ENCODE measurements at places on chromosomes 2 and 18.

GRCh38 chr2:120441744-120442471, 96.0 kb downstream of the INHBB start:
- DNase-seq, result no peak

DNA sequence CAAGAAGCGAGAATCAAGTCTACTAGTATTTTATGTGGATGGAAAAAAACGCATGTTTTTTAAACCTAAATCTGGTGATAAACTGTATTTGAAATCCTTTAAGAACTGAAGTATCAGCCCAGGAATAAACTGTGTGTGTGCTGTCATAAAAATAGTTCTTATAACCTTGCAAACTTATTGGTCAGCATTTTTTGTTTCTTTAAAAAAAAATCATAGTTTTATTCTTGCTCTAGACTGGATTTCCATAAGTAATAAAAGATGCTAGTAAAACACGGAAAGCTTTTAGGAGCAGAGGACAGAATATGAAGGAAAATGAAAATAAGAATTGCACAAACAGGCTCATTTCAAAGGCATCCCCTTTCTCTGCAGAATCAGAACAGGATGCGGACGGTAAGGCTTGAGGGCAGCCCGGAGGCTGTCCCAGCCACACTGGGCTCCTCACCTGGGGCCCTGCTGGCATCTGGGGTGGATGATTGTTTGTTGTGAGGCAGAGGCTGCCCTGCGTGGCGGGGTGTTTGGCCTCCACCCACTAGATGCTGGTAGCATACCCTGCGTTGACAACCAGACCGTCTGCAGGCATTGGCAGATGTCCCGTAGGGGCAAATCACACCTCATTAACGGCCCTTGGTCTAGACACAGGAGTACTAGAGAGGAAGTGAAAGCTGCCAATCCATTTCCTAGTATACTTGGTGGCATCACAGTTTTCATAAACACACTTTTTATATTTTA, 52.5 kb downstream of the MBP start:
- no peak for DNase-seq

GRCh38 chr2:100145893-100146656, 3.7 kb upstream of the AFF3 start:
- DNase-seq, result no peak

GRCh38 chr18:22026889-22027288, 142.5 kb upstream of the GATA6 start:
- DNase-seq, result no peak

GRCh38 chr2:127637725-127638252, 8.2 kb upstream of the GPR17 start:
- DNase-seq, result peak; percentile 93

DNA sequence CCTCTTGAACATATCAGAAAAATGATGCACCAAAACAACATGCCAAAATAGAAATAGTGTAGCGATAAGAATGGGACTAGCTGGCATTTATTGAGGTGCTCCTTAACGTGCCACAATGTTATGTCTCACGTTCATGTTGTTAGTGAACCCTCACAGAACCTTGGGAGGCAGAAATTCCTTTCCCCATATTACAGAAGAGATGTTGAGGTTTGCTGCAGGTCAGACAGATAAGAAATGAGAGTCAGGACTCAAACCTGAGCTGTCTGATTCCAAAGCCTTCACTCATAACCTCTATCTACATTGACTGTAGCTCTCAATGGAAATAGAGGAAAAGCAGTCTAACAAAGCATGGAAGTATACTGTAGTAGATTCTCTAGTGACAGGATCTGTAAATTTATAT, 163.3 kb upstream of the STK17B start:
- DNase-seq, result no peak

DNA sequence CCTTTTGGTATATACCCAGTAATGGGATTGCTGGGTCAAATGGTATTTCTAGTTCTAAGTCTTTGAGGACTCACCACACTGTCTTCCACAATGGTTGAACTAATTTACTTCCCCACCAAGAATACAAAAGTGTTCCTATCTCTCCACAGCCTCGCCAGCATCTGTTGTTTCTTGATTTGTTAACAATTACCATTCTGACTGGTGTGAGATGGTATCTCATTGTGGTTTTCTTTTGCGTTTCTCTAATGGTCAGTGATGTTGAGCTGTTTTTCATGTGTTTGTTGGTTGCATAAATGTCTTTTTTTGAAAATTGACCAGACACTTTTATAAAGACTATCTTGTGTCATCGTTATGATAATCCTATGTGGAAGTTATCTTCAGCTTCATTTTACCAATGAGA, 16.0 kb upstream of the ATP8B1 start:
- DNase-seq, result no peak

- no peak for DNase-seq
These were observed 1.1 kb downstream of the NAT8 start for GRCh38 chr2:73640946-73641766.

GRCh38 chr2:67289921-67290371, 107.2 kb upstream of the ETAA1 start:
- no peak for DNase-seq

DNA sequence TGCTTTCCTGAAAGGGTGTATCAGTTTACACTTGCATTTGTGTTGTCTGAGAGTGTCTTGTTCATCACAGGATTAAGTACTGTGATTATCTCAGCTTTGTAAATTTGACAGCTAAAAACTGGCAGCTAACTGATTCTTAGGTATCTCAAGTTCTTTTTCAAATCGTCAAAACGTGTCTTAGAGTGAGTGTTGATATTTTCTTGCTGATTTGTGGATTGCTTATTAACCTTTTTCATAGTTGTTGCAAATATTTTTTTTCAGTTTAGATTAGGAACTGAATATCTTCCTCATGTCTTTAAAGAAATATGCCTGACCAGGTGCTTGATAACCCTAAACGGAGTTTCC, 41.9 kb downstream of the LRRFIP1 start:
- no peak for DNase-seq

GRCh38 chr2:141611-142010, 95.3 kb upstream of the FAM110C start:
- no peak for DNase-seq

DNA sequence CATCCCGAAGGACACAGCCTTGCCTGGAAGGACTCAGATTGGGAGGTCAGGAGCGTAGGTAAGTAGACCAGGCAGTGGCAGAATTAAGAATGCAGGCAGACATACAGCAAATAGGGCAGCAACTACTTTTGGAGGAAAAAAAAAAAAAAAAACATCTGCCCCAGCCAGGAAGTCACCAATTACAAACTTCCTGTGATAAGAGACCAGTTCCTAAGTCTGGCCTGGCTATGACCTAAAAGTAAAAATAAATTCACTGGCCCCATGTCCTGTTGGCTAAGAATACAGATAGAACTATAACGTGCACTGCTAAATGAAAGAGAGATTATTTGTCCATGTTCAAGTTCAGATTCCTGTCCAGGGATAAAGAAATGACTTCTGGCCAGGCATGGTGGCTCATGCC, 45.2 kb upstream of the NOSTRIN start:
- no peak for DNase-seq

- DNase-seq, result no peak
These were observed 28.8 kb downstream of the TUBB6 start for GRCh38 chr18:12336887-12337286.

GRCh38 chr2:40823478-40823877, 371.6 kb upstream of the SLC8A1 start:
- DNase-seq, result no peak

DNA sequence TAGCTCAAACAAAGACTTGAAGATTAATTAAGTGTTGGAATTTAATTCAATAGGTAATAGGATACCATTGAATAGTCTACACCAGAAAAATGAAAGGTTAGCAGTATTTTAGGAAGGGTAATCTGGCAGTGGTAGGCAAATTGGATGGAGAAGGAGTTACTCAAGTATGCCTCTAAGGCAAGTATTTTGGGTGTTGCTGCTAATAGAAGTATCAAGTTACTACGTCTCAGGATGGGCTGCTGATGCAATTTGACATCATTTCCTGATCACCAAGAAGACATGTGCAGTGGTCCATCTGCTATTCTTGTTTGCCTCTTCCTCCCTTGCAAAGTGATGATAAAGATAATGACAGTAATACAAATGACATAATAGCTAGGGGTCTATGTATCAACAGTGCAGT, 485.3 kb downstream of the TGIF1 start:
- DNase-seq, result no peak

DNA sequence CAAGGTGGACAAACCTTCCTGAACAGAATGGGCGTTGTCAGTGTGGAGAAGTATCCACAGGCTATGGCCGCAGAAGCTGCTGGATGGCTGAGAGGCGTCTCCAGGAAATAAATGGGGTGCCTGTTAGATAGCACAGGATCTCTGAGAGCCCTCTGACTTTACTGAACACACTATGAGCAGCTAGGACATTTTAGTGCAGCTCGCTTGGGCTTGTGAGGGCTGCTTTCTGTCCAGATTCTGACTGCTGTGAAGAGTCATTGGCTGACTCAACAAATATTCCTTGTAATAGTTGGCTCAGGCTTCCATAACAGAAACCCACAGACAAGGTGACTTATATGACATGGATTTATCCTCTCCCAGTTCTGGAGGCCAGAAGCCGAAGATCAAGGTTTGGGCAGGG, 100.2 kb upstream of the SNTG2 start:
- no peak for DNase-seq

GRCh38 chr2:42960842-42961180, 168.4 kb upstream of the HAAO start:
- no peak for DNase-seq

- no peak for DNase-seq
These were observed 841.6 kb upstream of the SLC39A10 start for GRCh38 chr2:194815475-194815874.

DNA sequence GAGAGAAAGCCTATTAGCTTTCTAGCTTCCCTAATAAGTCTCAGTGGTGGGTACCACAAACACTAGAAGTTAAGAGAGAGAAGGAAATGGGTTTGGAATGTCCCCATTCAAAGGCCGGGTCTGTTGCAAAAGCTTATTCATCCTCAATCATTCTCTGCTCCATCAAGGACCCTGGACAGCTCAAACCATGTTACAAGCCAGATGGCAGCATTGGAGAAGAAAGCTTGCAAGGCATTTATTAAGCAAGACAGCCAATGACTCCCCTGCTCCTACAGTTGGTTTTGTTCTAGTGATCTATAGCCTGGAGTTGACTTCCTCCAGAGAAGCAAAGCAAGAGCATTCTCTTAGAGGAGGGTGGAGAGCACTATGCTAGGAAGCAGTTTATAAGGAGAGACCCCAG, 86.9 kb upstream of the LMAN1 start:
- no peak for DNase-seq

DNA sequence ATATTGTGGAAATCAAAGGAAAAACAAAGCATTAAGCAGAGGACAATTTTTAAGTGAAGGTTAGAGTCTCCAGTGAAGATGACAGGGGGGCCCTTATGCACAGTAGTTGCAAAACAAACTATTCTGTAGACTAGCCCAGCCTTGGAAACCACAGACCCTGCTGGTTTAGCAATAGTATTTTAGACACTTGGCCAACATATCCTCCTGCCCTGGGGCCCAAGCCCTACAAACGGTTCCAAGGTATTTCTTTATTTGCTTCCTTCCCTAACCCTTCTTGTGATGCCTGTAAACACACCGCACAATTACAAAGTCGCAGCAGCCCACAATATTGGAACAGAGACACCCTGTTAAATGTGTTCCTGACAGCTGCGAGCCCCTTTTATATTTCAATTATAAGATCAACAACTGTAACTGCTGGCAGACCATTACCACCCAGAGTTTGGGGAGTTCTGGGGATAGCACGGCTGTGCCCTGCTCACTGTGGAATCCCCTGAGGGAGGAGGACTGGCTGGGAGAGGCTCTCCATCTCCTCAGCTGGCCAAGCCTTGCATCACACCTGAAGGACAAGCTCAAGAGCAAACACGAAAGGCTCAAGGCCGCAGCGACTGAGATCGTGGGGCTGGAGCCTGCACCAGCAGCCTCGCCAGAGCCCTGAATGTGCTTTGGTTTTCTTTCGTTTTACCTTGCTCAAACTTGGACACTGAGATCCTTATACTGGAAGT, 282.2 kb upstream of the ATP5MC3 start:
- no peak for DNase-seq

DNA sequence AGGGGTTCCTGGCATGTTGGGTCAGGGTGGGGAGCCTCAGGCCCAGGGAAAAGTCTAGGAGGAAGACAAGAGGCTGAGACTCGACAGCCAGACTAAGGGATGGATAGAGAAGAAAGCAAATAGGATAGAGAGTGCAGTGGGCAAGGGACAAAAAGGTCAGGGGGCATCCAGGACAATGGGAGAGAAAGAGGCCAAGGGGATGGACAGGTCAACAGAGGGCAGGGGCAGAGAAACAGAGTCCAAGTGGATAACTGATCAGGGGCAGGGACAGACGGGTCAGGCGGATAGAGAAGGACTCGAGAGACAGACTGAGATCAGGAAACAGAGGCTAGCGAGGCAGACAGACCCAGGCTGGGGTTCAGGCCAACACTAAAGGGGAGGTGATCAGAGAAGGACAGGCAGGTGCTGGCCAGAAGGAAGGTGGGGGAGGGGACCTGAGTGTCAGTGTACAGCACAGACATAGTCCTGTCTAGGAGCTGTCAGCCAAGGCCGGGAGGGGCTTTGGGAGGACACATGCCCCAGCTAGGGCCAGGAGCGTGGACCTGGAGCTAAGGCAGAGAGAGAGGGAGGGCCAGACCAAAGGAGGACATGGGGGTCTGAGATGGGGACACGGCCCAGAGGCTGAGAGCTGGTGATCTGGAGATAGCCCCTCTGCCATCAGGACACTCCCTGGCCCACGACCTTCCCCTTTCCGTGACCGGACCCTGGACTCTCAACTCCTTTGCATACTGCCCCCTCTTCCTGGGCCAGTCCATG, 12.2 kb downstream of the ASIC4 start:
- no peak for DNase-seq

DNA sequence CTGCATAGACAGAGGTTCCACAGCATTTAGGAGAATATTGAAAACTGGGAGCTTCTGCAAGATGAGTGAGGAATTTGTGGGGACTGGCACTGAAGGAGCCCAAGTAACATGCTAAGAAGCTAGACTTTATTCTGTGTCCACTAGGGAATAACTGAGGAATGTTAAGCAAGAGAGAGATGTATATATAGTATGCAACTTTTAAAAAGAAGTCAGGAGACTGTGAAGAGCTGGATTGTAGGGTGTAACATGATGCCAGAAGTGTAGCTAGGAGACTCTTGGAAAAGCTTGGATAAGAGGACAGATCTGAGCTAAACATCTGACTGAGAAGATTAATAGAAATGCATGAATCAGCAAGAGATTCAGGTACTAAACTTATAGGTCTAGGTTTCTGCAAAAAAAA, 270.6 kb upstream of the MMADHC start:
- no peak for DNase-seq

- no peak for DNase-seq
These were observed 480.8 kb downstream of the CDH2 start for GRCh38 chr18:27696148-27696547.

GRCh38 chr2:237480988-237481525, 6.0 kb upstream of the MLPH start:
- no peak for DNase-seq

Measured in H54 (cell line).